Stimulated activated CD4-positive, alpha-beta T cell treated with anti-CD3 and anti-CD28 coated beads, Interleukin-1b, Interleukin-23, amount 100 ng/mL, for 1 hour (primary cell): ENCODE measurements at places on chromosomes 12 and 14.

- no peak for DNase-seq
These were observed 262.4 kb upstream of the RMST start for GRCh38 chr12:97200181-97200580.

DNA sequence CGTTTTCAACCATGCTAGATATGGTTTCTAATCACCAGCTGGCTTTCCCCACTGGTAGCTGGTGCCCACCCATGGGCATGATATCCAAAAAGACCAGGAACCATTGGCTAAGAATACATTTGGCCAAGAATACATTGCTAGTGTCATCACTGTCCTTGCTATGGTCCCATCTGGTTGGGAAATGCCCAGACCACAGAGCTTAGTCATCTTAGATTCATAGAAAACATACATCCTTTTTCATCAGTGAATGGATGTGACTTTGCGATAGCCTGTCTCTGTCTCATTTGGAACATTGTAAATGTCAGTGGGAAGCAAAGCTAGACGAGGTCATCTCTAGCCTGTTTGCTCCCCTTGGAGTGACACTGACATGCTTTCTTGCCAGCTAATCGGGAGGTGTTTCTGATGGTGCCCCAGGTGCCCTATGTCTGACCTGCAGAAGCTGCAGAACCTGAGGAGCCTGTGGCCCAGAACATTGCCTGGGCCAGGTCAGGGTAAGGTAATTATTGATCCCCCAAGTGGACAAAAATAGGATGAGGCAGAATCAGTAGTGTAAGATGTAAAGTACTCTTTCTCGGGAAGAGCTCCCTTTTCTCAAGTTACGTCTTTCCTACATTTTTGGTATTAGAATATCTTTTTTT, 194.8 kb downstream of the SLC41A2 start:
- DNase-seq: no peak

DNA sequence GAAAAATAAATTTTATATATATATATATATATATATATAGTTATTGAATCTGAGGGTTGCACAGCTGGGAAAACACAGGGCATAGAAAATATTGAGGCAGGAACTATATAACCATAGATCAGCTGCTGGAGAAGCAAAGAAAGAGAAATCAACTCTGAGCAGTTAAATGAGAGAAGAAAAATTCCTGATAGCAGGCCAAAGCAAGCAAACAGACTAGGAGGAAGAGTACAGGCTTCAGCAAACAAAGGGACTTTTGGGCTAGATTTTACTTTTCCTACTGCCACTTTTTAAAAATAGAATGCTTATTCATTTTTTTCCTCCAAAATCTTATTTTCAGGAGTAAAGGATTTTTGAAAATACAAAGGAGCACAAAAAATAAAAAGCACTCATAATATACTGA, 216.0 kb upstream of the PRKD1 start:
- DNase-seq: no peak

GRCh38 chr14:34931206-34931605, 51.6 kb upstream of the SRP54 start:
- no peak for DNase-seq

DNA sequence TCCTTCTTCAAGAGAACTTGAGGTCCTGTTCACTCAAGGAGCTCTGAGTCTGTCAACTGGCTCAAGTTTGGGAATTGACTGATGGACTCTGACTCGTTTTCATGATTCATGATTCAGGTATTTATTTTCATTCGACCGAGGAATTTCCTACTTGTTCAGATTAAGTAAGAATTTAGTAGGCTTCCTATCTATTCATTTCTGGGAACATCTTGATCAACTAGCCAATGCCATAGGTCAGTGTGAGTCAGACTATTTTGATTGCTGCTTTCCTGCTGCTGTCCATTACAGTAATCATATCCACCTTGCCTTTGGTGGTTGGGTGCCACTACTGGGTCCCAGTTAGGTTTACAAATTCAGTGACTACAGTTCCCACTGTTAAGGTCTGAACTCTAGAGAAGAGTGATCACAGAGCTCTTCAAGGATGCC, 6.1 kb downstream of the FAM186A start:
- no peak for DNase-seq

- DNase-seq: no peak
These were observed 1.0 kb downstream of the WBP11 start for GRCh38 chr12:14802247-14802646.

- no peak for DNase-seq
These were observed 47.7 kb upstream of the CMKLR1 start for GRCh38 chr12:108386709-108387360.

DNA sequence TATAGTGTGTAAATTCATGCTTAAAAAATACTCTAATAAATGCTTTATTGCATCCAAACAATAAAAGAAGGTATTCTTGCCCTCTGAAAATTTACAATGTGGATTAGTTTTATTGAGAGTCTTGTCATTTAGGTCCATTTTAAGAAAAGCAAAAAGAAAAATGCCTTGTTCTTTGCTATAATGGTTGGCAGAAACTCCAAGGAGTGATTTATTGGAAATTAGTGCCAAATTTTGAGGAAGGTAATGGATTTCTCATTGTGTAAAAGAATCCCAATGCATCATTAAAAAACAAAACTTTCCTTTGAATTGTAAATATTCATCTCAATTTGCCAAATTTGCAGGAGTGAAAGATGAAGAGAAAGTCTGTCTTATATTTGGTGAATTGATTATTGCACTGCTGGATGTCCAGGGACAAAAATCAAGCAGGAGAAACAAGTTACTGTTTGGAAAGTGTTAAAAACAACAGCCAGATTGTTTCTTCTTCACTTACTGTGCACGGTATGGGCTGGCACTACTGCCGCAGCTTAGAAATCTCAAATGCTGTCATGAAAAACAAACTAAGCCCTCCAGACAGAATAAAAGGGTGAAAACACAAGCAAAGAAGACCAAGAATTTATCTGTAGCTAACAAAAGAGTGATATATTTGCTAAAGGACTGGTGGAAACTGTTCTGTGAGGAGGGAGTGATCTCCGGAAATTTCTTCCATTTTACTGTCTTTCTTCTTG, 511.7 kb downstream of the TMTC2 start:
- DNase-seq: no peak

- DNase-seq: no peak
These were observed 57.5 kb downstream of the MAP1LC3B2 start for GRCh38 chr12:116616536-116617248.

- DNase-seq: no peak
These were observed 7.4 kb upstream of the HOXC11 start for GRCh38 chr12:53965281-53966084.

DNA sequence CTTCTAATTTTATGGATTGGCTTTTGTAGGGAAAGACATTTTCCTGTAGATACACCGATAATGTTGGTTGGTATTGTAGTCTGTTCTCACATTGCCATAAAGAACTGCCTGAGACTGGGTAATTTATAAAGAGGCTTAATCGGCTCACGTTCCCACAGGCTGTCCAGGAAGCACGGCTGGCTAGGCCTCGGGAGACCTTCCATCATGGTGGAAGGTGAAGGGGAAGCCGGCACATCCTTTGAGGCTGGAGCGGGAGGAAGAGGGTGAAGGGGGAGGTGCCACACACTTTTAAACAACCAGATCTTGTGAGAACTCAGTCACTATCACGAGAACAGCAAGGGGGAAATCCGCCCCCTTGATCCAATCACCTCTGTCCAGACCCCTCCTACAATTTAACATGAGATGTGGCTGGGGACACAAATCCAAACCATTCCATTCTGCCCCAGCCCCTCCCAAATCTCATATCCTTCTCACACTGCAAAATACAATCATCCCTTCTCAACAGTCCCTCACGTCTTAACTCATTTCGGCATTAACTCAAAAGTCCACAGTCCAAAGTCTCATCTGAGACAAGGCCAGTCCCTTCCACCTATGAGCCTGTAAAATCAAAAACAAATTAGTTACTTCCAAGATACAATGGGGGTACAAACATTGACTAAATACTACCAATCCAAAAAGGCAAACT, 66.7 kb upstream of the EIF5 start:
- no peak for DNase-seq

- DNase-seq: no peak
These were observed 64.1 kb downstream of the ITPR2 start for GRCh38 chr12:26768611-26769603.

- DNase-seq: no peak
These were observed 108.7 kb downstream of the TTC8 start for GRCh38 chr14:88933191-88933590.

DNA sequence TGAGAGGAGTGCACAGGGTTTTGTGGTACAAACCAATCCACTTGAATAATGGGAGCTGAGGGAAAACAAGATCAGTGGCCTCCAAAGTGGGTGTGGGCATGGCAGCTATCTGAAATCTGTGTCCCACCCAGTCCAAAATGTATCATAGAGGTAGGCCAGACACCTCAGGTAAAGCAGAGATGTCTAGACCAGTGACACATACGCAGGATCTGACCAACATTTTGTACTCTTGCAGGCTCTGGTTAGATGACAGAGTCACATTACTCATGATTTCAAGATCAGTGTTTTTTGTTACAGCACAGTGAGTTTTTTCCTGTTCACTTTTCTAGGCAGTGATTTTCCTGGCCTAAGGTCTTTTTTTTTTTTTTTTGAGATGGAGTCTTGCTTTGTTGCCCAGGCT, 211.8 kb downstream of the PCNX1 start:
- no peak for DNase-seq

DNA sequence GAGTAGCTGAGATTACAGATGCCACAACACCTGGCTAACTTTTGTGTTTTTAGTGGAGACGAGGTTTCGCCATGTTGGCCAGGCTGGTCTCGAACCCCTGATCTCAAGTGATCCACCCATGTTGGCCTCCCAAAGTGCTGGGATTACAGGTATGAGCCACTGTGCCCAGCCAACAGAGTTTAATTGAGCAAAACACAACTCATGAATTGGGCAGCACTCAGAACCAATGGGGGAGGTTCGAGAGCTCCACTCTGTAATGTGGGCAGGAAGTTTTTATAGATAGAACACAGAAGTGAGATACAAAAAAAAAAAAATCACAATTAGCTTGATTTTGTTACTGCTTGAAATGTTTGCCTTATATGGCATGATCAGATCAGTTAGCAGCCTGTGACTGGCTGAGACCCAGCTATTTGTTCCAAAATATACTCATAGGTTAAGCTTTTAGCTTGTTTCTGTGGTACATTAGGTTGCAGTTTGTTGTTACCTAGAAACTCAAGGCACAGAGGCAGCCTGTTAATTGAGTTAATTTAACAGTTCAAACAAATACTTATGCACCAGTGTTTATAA, 1.4 kb upstream of the P2RX2 start:
- no peak for DNase-seq

- DNase-seq: no peak
These were observed 413 bp downstream of the RARG start for GRCh38 chr12:53231671-53231920.

DNA sequence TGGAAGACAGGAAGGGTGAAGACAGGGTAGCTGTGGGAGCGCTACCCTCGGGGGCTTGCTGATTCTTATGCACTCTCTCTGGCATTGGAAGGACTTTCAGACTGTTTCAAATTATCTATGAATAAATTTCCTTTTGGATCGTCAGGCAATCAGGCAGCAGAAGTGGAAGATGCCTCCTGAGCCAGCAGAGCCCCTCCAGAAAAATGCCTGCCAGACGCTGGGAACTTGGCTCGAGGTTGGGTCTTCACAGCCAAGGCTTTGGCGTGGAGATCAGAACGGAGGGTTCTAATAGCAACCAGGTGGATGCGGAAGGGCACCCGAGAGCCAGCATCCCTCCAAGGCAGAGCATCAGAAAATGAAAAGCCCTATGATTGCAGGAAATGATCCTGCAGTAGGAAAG, 119.2 kb upstream of the RFLNA start:
- no peak for DNase-seq

DNA sequence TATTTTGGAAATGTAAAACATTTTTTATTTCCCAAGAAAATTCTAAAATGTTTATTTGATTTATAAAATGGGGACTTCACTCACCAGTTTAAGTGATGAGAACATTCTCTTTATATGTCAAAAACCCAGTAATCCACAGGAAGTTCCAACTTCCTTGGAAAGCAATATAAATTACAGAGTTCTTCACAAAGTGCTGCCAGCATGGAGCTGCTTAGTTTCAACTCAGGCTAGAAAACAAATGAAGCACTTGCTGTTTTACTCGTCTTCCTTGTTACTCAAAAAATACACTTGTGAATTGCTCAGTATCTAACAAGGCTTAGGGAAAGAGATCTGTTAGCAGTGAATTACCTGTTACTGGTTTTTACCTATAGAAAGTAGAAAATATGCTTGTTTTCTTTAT, 942.7 kb upstream of the MDGA2 start:
- no peak for DNase-seq

DNA sequence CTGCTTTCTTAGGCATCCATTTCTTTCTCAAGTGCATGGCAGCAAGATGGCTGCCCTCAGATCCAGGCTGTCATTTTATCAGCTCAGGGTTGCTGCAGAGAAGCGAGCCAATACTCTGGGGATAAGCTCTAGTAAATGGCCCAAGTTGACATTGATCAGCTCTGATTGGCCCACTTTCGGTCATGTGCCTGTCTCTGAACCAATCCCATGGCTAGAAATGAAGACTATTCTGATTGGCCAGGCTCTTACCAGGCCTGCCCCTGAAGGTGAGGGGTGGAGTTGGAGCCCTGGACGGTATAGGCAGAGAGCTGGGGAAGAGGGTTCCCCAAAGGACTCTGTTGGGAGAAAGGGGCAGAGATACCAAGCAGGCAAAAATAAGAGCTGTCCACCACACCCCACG, 41.4 kb downstream of the MYO1H start:
- no peak for DNase-seq

DNA sequence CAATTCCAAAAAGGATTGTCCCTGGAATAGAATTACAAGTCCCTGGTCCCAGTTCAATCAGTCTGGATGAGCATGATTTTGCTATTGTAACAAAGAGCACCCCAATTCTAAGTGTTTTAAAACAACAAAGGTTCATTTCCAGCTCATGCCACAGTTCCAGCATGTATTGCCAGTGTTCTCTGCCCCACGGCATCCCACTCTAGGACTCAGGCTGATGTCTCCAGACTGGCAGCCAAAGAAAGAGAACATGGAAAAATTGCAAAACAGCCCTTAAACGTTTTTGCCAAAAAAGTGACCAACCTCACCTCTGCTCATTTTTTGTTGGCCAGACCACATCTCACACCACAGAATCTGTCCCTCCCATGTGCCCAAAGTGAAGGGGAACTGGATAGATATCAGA, 116.0 kb upstream of the PLXNC1 start:
- DNase-seq: no peak

DNA sequence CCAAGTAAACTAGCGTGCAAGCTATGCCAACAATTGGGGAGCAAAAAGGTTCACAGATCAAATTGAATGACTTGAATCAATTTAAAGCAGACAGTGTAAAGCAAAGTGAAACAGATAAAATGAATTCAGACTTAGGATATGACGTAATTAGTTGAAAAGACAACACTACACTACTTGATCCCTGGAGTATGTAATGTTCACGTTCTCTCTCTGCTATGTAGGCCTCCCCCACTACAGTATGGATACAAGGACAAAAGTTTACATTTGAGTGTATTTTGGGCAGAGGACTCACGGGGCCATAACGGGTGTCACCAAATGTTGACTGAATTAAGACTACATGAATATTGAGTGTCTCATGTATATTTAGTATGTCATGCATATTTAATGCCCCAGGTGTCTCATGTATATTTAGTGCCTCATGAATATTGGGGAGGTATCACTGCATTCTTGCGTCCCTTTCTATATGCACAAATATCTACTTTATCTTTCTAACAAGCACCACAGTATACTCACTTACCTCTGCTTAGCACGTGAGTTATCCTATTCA, 44.5 kb downstream of the RERGL start:
- no peak for DNase-seq
